Activated CD8-positive, alpha-beta memory T cell treated with anti-CD3 and anti-CD28 coated beads, Interleukin-2, amount 50 U/mL, for 4 hours (primary cell): ENCODE measurements at places on chromosomes 2 and 18.

GRCh38 chr2:226797289-226797988, 2.2 kb downstream of the IRS1 start:
- no peak for DNase-seq

DNA sequence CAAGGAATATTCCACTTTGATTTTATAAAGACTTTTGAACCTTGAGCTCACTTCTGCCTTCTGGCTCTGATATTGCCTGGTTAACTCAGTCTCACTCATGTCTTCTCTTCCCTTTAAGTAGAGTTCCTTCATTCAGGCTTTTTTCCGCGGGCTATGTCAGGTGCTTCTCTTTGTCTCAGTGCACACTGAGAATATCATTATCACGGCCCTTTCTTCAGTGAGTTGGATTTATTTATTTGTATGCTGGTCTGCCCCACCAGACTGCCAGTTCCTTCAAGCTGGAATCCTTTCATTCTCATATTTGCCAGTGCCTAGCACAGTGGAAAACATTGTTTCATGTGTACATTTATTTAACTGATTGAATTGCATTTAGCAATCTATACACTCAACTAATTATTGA, 136.5 kb downstream of the DOK6 start:
- no peak for DNase-seq

DNA sequence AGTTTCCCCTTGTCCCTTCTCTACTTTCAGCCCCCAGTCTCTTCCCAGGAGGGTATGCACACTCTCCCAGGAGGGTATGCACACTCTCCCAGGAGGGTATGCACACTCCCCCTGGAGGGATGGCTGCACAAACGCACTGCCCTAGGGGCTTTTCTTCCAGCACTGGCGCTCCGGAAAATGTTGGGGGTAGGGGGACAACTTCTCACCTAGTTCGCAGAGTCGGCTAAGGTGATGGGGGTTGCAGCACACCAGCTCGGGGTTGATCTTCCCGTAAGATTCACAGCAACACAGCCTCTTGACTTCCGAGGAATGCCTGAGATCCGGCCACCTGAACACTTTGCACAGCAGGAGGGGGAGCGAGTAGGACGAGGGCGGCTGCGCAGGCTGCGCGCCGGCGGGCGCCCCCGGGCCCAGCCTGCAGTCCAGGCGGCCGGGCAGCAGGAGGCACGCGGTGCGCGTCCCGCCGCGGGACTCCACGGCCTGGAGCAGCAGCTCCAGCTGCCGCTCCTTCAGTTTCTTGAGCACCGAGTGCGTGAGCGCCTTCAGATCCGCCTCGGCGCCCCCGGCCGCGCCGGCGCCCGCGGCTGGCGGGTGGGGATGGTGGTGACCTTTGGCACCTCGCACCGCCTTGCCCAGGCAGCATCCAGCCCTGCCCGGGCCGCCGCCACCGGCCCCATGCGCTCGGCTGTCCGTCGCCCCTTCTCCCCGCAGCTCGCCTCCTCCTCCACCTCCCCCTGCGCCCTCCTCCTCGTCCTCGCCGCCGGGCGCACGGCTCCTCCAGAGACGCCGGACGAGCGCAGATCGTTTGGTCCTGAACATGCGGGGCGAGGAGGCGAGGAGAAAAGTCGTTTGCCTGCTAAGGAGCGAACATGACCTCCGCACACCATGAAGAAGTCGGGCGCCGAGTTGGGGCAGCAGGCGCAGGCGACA, 894 bp downstream of the SMAD7 start:
- no peak for DNase-seq

DNA sequence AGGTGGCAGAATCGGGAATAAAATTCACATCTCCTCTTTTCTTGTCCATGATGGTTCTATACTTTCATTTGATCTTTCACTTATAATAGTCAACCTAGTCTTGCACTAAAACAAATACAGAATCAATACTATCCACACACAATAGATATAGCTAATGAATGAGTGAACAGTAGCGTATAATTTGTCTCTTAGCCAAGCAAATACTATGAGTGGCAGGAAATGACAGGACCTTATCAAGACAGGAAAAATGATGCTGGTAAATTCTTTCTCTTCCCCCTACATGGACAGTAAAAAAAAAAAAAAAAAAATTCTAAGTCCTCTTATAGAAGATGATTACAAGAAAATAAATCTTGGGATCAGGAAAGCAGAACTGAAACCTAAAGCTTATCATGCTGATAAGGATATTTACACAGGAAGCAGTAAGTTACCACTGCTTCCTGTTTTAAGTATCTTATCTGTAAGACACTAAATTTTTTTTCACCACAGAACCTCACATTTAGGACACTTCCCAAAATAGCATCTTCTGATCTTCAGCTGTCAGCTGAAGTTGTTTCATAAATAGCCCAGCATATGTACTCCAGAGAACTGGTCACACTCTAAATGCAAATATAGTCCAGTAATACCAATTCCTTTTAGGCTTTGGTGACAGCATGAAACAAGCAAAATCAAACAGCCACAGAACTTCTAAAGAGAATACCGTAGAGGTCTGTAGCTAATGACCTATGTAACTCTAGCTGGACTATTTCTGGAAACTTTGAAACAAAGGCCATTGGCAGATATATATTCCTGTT, 27.0 kb downstream of the IRS1 start:
- no peak for DNase-seq

- no peak for DNase-seq
These were observed 184.0 kb downstream of the SNTG2 start for GRCh38 chr2:1134629-1135028.

DNA sequence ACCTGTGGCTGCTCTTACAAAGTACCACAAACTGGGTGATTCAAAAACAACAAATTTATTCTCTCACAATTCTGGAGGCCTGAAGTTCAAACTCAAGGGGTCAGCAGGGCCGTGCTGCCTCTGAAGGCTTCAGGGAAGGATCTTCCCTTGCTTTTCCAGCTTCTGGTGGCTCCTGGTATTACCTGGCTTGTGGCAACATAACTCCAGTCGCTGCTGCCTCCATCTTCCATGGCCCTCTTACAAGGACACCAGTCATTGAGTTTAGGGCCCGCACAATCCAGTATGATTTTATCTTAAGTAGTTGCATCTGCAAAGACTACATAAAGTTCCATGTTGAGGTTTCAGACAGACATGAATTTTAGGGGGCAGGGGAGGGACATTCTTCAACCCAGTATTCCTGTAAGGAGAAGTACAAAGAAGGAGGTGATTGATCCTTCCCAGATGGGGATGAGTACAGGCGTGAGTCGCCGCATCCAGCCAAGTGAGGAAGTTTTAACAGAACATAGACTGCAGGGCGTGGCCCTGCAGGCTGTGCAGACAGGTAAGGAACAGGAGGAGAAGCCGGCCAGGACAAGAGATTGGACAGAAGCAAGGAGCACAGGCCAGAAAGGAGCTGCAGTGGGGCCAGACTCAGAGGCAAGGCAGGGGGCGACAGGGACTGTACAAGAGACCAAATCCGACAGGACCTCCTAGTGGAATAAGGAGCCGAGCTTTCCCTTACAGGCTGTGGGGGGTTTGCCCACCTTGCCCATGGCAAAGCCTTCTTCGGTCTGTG, 44.4 kb upstream of the BZW1 start:
- no peak for DNase-seq

GRCh38 chr2:44246436-44246835, 28.8 kb upstream of the SLC3A1 start:
- no peak for DNase-seq

- no peak for DNase-seq
These were observed 19.1 kb upstream of the TXNDC2 start for GRCh38 chr18:9866627-9867026.
